Osteoblast (primary cell): ENCODE measurements at places on chromosomes 16 and 17. TPM values are rescaled to one million over a fixed set of nuclear protein-coding genes. Genes with fewer than 3 reads are reported as not detected.
A peak's percentile ranks its signal among the peaks of the same experiment; 100 is the strongest.

Gene CDH5
- total RNA-seq, result 0.72 and 1.8 TPM in 2 replicates

Gene KRT25
- total RNA-seq, result not detected in 2 replicates

Gene SLC35B1
- total RNA-seq, result 43.6 and 48.1 TPM in 2 replicates

DNA sequence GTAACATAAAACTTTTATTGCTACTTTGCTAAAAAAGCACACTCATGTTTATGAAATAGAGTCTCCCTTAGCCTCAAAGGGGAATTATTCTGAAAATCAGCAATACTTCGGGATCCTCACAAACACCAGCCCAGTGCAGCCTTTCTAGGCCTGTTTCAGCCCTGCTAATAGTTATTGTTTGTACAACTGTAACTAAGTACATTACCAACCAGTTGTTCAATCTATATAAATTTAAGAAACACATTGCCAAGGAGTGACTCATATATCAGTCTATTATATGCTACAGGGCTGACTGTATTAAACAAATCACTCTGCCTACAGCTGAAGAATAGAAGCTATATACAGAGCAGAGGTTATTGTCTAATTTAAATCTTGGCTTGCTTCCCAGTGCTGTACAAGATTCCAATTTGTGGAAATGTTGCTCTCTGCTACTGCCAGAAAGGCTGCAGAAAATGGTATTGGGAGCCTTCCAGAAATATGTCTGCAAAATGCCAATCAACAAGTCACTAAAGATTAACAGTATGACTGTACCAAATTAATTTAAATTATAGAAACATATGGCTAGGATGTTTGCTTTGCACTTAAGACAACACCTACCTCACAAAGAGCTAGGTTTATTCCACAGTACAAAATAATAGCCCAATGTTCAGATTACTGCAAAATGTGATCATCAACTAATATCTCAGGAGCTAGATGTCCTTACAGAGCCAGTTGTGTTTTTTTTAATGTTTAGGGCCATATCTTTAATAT lies 49.7 kb downstream of the TOX3 start:
- no peak for DNase-seq

GRCh38 chr16:11233727-11234376 lies 22.2 kb downstream of the SOCS1 start:
- no peak for DNase-seq

DNA sequence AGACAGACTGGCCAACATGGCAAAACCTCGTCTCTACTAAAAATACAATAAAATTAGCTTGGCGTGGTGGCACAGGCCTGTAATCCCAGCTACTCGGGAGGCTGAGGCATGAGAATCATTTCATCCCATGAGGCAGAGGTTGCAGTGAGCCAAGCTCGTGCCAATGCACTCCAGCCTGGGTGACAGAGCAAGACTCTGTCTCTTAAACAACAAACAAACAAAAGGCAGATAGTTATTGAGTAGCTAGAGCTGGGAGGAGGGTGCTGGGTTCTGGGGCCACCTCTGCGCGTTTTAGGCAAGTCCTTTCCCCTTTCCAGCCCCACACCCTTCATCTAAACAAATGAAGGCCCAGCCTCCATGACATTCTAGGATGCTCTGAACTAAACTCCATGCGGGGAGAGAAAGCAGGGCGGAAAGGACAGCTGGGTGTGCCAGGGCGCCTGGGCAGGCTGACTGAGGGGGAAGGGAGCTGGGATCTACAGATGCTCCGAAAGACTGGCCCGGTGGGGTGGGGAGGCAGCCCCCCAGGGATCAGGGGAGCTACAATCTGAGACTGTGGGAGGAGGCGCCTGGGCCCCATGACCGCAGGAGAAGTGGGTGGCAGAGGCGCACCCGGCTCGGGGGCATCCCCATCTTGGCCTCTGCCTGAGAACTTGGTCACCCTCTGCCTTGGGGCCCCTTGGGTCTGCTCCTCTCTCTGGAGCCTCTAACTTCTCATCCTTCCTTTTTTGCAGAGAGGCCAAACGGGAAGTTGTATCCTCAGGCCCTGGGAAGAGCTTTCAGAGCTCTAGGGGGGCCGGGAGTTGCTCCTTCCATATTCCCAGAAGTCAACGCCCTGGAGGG lies 910 bp downstream of the ITGAL start:
- DNase-seq, result no peak

DNA sequence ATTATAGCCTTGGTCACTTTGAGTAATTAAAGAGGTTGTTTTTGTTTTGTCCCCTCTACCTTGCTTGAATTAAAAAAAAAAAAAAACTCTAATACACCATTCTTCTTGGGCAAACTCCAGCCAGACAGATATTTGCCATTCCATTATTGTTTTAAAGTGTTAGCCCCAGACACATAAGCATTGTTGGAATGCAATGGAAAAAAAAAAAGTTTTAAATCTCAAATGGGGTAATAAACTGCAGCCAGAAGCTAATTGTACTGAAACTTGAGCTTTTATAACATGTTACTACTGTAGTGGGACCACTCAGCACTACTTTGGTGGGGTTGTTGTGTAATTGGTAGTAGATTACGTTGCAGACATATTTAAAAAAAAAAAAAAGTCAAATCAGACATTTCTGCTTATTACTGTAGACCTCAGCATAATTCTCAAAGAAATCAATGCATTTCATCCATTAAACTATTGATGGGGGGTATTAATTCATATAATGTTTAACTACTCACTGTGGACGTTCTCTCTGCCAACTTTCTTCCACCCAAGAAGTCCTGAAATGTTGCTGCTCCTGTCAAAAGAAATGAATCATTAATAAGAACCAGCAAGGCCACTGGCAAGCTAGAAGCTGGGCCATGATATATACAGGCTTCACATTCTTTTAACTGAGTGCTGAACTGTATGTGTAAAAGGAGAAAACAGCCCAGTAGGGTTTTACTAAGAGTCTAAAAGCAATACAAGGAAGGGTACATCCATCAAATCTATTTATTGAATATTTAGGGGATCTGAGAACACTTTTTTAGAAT lies 626.6 kb upstream of the SOX9 start:
- no peak for DNase-seq

DNA sequence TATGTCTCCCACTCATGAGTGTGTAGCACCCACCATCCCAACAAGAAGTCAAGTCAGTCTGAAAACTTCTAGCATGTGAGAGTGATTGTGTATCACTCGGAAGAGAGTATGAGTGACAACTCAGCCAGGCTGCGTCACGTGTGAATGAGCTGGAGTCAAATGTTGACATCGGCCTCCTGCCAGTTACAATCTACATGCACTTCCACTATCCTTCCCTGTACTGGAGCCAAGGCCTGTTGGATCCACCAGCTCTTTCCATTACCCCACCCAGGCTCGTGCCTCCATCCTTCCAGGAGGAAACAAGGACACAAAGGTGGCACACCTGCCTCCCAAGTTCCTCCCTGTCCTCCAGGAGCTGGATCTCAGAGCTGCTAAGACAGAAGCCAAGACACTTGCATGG lies 64.5 kb downstream of the ASIC2 start:
- no peak for DNase-seq

DNA sequence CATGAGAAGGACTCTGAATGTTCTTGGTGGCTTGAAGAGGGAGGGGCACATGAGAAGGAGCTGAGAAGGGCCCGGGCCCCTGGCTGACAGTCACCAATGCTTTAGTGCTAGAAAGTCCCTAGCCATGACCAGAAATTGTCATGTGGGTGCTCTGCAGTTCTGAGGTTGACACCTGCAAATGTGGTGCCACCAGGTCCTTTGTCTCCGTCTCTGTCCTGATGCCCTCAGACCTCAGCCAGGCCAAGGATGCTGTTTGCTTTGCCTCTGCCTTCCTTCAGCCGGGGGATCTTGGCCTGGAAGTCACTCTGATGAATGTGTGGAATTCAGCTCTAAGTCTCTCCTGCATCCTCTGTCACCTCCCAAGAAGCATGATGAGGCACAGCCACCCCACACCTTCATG lies 63.6 kb downstream of the TNFRSF13B start:
- DNase-seq, result no peak

- DNase-seq, result no peak
Measured at GRCh38 chr16:67176662-67177061, 6.3 kb downstream of the NOL3 start.

DNA sequence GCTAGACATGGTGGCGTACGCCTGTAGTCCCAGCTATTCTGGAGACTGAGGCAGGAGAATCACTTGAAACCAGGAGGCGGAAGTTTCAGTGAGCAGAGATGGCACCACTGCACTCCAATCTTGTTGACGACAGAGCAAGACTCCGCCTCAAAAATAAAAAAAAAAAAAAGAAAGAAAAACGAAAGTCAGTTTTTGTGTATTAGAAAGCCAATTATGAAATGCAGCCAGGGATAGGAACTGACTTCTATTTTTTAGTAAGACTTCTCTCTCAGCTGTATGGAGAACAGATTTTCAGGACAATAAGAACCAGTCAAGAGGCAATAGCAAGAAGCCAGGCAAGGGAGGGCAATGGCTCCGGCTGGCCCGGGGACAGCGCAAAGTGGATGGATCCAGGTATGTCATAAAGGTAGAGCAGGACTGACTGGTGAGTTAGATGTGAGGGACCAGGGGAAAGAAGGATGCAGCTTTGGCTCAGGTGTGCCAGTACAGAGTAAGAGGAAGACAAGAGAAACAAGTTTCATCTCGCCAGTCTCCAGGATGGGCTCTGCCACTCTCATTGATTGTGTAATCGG lies 12.5 kb upstream of the CCL1 start:
- no peak for DNase-seq

DNA sequence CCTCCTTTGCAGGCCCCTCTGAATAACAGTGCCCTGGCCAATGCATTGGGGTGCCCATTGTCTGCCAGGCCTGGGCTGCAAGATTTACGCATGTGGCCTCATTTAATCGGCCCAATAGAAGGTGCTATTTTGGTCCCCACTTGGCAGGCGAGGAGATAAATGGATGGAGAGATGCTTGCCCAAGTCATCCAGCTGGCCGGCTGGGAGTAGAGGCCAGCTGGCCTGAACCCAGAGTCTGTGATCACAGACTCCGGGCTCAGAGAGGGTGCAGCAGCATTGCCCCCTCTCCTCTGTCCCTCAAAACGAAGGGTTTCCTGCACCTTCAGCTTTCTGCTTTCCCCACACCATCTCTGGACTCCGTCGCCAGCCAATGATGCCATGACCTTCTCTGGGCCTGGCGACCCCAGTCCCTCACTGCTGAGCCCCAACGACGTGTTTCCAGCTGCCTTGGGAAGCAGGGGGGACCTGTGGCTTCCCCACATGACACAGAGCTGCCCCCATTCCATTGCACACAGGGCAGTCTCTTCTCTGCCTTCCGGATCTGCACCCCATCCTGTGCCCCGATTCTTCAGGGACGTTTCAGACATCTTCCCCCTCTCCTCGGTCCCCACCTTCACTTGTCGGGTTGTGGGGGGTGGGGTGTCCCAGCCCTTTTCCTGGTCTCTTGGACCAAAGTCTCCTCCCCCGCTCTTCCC lies 3.5 kb upstream of the ADGRG1 start:
- no peak for DNase-seq

GRCh38 chr17:73188011-73188410 lies 4.8 kb upstream of the COG1 start:
- DNase-seq, result no peak

DNA sequence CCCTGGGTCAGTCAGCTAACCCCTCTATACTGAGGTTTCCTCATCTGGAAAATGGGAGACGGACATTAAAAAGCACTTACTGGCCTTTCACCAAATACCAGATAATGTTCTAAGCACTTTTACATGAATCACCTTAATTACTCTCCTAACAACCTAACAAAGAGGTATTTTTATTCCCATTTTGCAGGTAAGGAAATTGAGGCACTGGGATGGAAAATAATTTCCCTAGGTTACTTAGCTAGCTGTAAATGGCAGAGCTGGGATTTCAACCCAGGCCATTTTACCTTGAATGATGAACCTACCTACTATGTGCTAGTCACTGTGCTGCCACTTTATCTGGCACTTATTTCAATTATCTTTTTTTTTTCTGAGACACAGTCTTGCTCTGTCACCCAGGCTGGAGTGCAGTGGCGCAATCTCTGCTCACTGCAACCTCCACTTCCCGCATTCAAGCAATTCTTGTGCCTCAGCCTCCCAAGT lies 3.7 kb downstream of the KIF22 start:
- DNase-seq, result peak; percentile 23

DNA sequence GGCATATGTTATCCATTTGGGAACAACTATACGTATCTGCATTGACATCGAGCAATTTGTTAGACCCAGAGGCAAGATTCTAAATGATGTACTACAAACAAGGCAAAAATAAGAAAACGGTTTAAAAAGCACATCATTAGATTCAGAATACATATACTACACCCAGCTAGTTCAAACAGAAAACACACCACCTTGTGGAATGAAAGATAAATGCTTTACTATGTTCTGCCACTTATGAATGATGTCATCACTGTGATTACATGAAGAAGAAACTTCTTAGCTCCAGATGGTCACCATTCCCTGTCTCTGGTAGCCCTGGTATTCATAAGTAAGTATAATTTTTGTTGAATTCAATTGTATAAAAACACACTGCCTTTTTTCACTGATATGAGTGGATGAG lies 7.8 kb downstream of the NACA2 start:
- peak; percentile 87 for DNase-seq

DNA sequence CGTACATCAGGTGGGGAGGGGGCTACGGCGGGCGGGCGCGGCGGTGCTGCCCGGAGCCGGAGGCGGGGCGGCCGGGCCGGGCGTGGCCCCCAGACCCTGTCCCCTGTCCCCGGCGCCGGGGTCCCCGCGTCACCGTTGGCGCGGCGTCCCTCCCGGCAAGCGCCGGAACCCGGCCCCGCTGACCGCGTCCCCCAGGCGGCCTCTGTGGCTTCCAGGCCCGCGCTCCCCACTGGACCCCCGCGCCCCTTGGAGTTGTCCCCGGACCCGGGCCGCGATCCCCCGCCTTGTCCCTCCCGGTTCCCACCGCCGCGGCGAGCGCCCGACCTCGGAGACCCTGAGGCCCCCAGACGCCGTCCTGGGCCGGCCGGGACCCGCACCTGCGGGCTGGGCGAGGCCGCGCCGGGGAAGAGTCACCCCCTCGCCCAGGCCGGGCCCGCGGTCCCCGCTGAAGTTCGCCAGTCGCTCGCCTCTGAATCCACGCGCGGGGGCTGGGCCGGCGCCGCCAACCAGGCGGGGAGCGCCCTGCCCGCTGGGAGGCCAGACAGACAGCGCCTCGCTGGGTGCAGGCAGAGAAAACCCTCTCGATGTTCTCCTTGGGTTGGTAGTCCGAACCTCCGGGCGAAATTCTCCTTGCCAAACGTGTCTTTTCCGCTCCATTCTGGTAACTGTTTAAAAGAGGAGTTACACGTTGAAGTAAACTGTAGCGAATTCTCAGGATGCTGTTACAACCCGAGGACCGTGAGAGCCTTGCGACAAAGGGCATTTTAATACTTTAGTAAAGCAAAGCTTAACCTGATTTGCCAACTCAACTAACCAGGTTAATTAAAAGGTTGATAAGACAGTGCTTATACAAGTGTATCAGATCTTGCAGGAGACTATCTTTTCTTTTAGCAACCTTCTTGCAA lies 761 bp downstream of the GAN start:
- peak; percentile 87 for DNase-seq

GRCh38 chr16:49889725-49890397 lies 33.9 kb upstream of the ZNF423 start:
- DNase-seq, result peak; percentile 48

GRCh38 chr17:82086941-82087906 lies 10.8 kb downstream of the FASN start:
- DNase-seq, result peak; percentile 92

DNA sequence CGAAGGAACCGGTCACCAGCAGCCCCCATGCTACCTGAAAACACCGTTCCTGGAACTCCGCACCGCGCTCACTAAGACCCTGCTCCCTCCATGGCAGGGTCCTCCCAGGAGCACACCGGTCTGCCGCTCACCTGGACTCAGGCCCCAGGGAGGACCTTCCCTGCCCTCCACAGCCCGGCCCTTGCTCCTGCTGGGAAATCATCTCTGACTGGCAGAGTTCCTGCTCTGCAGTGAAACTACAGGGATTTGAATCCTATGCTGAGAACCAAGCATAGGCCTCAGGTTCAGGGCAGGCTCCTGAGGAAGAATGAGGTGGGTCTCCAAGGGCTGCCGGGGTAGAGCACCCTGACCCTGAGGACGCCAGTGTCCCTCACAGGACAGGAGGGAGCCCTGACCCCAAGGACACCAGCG lies 88.5 kb downstream of the KCNJ12 start:
- DNase-seq, result no peak
